ENCODE measurements at places on chromosomes 13 and 19.
A peak's percentile ranks its signal among the peaks of the same experiment; 100 is the strongest.

- DNase-seq = no peak
Observed at GRCh38 chr19:45878043-45878794, 7.7 kb downstream of the IRF2BP1 start.

DNA sequence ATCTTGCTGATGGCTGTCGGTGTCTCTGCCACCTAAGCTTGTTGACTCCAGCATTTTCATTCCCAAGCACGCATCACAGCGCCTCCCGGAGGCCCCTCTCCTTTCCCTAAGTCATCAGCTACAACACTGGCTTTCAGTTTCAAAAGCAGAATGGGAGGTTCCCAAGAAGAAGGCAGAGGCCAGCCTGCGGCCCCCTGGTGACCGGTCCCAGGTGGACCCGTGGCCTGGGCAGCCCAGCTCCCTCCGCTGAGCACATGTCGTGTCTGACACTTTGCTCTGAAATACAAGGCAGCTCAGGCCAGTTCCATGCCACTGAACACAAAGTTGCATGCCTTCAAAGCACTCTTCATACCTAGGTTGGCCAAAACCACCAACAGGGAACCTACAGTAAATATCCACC lies 8.5 kb downstream of the MLLT1 start:
- DNase-seq = peak; percentile 43

- peak; percentile 40 for DNase-seq
Observed at GRCh38 chr13:28623782-28624706, 34.9 kb upstream of the POMP start.

- DNase-seq = no peak
Observed at GRCh38 chr13:97311956-97312355, 89.8 kb downstream of the MBNL2 start.

GRCh38 chr19:41939861-41940730 lies 11.8 kb upstream of the ERFL start:
- no peak for DNase-seq

DNA sequence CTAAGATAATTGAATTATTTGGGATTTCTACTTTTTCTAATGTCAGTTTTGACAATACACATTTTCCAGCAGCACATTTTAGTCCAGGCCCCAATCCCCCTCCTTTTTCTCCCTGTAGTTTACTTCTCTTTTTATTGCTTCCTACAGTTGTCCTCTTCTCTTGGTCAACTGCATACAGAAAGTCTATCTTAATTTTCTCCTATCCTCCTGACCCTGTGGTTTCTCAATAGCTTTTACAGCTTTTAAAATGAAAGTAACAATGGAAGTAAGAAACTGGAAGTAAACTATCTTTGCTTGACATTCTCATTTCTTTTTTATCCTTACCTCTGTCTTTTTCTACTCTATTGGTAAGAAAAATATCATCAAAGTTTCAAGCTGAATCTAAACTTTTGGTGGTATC lies 106.5 kb upstream of the OXGR1 start:
- no peak for DNase-seq

- DNase-seq = no peak
Observed at GRCh38 chr19:44024900-44025216, 321 bp upstream of the ZNF222 start.

- peak; percentile 81 for DNase-seq
Observed at GRCh38 chr13:114212158-114212495, 22.6 kb upstream of the CDC16 start.

Measured in IMR-90 (cell line).